ENCODE measurements at places on chromosomes 16 and 17. TPM values are rescaled to one million over a fixed set of nuclear protein-coding genes. Genes with fewer than 3 reads are reported as not detected.

Gene NKIRAS2
- total RNA-seq = 24.7 TPM

GRCh38 chr17:46803544-46803943 is 14.9 kb downstream of the WNT3 start:
- H3K27ac ChIP-seq = no peak overlapping the region
- H3K36me3 ChIP-seq = peaks cover 7% of the 10 kb centered on the region
- H3K27me3 ChIP-seq = no peaks in the 10 kb centered on the region
- H3K4me3 ChIP-seq = no peak overlapping the region
- no peaks in the 10 kb centered on the region for H3K4me1 ChIP-seq
- no peak for DNase-seq

GRCh38 chr17:4497101-4497824 is 1.4 kb upstream of the SPNS2 start:
- peaks cover 19% of the 10 kb centered on the region for H3K27me3 ChIP-seq
- peaks cover 41% of the 10 kb centered on the region for H3K4me1 ChIP-seq
- peak; percentile 63 for DNase-seq
- no peaks in the 10 kb centered on the region for H3K36me3 ChIP-seq

DNA sequence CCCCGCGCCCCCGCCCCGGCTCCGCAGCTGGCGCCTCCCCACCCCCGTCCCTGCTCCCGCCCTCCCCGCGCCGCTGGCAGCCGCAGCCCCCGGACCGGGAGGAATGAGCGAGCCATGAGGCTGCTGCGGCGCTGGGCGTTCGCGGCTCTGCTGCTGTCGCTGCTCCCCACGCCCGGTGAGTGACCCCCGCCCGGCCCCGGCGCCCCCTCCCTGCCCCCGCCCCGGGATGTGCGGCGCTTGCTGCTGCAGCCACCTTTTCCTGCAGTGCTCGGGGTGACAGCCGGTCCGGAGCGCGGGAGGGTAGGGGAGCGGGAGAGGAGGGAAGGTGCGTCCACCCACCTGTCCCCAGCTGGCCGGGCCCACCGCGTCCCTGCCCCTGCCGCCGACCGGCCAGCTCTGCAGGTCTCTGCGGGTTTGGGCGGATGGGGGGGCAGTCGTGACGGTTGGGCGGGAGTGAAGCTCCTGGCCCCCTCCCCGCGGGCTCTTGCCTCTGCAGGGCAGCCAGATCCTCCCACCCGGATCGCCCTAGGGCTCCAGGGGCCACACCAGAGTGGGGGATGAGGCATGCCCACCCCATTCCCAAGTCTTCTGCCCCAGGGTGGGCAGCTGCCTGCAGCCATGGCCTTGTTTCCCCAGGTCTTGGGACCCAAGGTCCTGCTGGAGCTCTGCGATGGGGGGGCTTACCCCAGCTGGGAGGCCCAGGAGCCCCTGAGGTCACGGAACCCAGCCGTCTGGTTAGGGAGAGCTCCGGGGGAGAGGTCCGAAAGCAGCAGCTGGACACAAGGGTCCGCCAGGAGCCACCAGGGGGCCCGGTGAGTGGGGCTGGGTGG is 513 bp downstream of the ADAM11 start:
- peak overlapping the region; percentile 48 for H3K4me3 ChIP-seq
- no peak overlapping the region for H3K27ac ChIP-seq

Gene TEDC2
- 4.4 TPM for total RNA-seq

DNA sequence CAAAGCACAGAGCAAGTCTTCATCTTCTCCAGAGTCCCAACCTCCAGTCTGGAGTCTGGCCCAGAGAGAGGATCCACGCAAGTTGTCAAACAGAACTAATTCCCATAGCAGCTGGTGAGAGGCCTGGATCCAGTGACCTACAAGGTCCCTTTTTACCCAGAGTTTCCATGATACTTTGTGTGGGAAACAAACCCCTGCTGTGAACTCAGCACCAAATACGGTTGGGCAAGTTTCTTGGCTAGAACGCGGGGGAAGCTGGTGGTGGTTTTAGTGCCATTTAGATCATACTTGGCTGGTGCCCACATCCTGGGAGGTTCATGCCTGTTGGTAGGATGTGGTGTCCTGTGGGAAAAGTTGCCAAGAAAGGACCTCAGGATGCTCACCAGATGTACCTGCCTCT is 18.1 kb downstream of the TMC7 start:
- H3K27me3 ChIP-seq = no peaks in the 10 kb centered on the region
- H3K4me1 ChIP-seq = peaks cover 13% of the 10 kb centered on the region
- H3K27ac ChIP-seq = no peak overlapping the region
- no peak overlapping the region for H3K4me3 ChIP-seq
- no peak for DNase-seq
- H3K36me3 ChIP-seq = no peaks in the 10 kb centered on the region

GRCh38 chr17:40247926-40248495 is 28.9 kb downstream of the WIPF2 start:
- peaks cover 50% of the 10 kb centered on the region for H3K4me1 ChIP-seq
- DNase-seq = no peak
- no peak overlapping the region for H3K4me3 ChIP-seq
- no peaks in the 10 kb centered on the region for H3K27me3 ChIP-seq
- H3K36me3 ChIP-seq = no peaks in the 10 kb centered on the region
- no peak overlapping the region for H3K27ac ChIP-seq

DNA sequence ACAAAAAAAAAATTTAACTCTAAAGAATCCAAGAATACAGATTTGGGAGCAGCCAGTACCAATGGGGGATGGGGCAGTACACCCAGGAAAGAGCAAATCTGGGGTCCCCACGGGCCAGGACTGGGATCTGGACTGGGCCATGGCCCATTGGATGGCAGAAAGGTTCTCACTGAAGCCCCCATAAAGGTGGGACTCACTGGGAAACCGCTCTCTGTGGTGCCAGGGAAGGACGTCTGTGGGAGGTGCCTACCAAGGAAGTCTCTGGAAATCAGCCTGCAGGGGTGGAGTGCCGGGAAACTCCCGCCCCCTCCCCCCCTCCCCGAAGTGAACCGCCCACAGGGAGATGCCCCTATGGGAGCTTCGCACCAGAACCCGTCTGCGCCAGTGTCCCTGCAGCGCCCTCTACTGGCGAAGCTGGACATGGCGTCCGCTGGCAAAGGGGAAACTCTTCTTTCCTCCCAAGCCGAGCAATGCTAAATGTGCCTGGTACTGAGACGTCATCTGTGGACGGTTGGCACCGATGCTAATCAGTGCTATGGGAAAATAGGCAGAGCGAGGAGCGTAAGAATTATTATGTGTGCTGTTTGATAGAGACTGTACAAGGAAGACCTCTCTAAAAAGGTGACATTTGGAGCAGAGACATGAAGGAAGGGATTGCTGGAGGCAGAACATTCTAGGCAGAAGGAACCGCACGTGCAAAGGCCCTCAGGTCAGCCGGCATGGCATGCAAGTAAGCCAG is 671.1 kb downstream of the WWOX start:
- H3K36me3 ChIP-seq = no peaks in the 10 kb centered on the region
- no peaks in the 10 kb centered on the region for H3K27me3 ChIP-seq
- DNase-seq = no peak
- H3K4me1 ChIP-seq = no peaks in the 10 kb centered on the region
- no peak overlapping the region for H3K4me3 ChIP-seq

Gene MMP25
- 1.4 TPM for total RNA-seq

GRCh38 chr16:69112285-69113129 is 7.1 kb downstream of the HAS3 start:
- no peak overlapping the region for H3K27ac ChIP-seq
- DNase-seq = no peak
- H3K4me1 ChIP-seq = peaks cover 19% of the 10 kb centered on the region
- H3K27me3 ChIP-seq = peaks cover 6% of the 10 kb centered on the region
- H3K4me3 ChIP-seq = no peak overlapping the region
- peaks cover 67% of the 10 kb centered on the region for H3K36me3 ChIP-seq

DNA sequence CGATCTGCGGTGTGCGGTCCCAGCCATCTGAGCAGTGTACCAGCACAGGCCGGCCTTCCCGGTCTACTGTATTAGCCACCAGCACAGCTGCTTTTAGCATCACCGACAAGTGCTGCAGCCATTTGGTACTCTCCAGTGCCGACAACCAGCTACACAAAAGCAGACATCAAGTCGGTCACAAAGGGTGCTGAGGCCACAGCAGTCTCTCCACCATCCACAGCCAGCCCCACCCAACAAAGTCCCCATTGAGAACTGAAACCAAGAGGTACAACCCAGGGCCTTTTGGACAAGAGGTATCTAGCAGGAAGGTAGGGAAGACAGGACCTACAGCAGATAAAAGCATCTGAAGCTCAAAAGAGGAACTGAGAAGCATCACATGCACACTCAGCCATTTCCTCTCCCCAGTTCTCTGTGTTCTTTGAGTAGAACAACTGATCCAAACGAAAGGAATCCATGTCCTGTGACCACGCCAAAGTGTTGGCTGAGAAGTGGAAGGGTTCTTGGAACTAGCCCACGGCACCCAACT is 9.5 kb downstream of the MTMR4 start:
- DNase-seq = no peak
- no peak overlapping the region for H3K27ac ChIP-seq
- H3K4me1 ChIP-seq = no peaks in the 10 kb centered on the region
- H3K27me3 ChIP-seq = no peaks in the 10 kb centered on the region
- H3K4me3 ChIP-seq = no peak overlapping the region

All from spinal cord (tissue), 10 donors.